ENCODE measurements at places on chromosomes 2 and 18. TPM values are rescaled to one million over a fixed set of nuclear protein-coding genes. Genes with fewer than 3 reads are reported as not detected.

Gene NEURL3
- total RNA-seq: 19.7 TPM

- DNase-seq: no peak
Observed at GRCh38 chr2:173264603-173265366, 89.9 kb upstream of the CDCA7 start.

- DNase-seq: no peak
Observed at GRCh38 chr2:12663306-12664037, 53.3 kb upstream of the TRIB2 start.

DNA sequence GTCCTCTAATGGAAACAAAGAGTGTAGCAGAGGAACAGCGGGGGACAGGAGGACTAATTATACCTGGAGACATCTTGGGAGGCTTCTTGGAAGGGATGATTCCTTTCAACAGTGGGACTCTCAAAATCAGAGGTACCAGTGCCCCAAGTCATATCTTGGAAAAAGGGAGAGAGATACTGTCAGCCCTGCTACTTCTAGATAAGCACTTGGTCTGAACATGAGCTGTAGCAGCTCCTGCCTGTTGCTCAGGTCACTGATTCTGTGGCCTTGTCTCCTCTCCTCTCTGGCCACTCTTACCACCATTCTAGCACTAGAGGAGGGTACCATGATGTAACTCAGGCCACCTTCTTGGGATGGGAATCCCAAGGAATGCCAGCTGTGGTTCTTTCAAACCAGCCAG, 54.5 kb downstream of the MFSD6 start:
- DNase-seq: no peak

DNA sequence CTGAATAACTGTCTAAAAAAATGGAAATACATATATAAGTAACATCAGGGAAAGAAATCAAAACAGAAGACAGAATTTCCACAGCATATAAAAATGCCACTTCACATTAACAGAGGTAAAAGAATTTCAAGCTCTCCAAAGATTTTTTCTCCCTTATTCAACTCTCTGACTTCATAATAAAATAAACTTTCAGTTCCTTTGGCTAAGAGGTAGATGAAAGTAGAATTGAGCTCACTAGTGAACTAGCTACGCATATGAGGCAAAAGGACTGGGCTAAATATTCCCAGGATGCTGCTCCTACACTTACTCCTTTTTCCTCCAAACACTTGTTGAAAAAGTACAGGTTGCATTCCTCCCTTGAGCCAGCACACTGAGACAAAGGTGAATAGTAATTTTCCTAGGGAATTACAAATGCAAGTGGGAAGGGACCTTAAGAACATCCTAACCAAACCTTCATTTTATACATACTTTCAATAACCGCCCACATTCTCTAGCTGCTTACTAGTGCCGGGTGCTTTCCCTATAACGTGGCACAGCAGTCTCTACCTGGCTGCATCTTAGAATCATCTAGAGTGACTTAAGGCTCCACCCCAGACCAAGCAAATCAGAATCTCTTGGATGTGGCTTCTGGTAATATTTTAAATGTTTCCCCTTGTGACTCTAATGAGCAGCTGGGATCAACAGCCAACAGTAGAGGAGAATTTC, 136.6 kb downstream of the MTCL1 start:
- no peak for DNase-seq
